ENCODE measurements at places on chromosomes 13 and 19.

GRCh38 chr19:18307271-18307681 is 15.6 kb downstream of the LSM4 start:
- no peak for DNase-seq

DNA sequence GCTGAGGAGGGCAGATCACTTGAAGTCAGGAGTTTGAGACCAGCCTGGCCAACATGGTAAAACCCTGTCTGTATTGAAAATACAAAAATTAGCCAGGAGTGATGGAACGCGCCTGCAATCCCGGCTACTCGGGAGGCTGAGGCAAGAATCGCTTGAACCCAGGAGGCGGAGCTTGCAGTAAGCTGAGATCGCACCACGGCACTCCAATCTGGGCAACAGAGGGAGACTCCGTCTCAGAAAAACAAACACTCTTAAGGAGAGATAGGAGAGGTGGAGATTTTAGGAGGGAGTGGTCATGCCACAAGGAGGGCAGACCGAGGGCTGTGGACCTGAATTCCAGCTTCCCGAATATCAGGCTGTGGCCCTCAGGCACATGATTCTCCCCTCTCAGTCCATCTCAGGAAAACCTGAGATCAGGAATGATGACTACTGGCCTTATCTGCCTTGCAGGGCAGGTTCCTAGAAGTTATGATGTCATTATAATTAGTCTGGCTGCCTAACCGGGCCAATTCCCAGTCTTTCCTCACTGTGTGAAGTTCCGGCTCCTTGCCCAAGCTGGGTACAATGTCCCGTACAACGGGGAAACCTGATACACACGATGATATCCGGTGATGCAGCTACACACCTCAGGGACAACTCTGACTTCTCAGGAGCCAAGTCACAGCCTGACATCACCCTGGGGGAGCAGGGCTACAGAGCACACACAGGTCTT is 2.5 kb downstream of the SLC35E1 start:
- DNase-seq, result no peak

DNA sequence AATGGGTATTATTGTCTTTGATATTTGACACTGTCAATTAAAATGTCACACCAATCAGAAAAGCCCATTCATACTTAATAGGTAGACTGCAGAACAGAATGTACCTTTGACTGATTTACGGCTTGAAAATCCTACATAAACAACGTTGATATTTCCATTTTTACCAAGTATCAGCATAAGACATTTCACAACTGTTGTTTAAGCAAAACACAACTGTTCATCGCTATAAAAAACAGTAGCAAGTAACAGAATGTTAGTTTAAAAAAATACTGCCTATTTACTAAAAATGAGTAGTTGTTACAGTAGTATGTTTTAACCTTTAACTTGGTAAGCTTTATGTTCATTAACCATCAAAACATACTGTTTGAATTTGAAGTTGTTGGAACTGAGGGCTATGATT is 1096.6 kb downstream of the PCDH17 start:
- DNase-seq, result no peak

DNA sequence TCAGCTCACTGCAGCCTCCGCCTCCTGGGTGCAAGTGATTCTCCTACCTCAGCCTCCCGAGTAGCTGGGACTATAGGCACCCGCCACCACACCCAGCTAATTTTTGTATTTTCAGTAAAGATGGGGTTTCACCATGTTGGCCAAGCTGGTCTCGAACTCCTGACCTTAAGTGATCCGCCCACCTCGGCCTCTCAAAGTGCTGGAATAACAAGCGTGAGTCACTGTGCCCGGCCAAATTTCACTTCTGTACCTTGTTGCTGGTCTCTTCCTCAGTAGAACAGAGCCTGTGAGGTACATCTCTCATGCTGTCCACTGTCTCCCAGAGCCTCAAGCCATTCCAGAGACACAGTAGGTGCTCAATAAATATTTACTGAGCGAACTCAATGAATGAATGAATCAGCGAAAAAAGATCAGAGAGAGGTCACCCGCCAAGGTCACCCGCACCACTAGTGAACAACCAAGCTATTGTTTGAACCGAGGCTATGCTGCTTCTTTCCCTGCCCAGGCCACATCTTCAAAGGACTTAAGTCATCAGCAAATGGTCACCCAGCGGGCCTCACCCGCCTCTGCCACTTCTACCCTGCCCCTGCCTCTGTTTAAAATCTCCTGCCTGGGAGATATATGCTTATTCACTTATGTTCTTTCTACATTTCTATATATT is 9.3 kb downstream of the TMEM143 start:
- DNase-seq, result no peak

DNA sequence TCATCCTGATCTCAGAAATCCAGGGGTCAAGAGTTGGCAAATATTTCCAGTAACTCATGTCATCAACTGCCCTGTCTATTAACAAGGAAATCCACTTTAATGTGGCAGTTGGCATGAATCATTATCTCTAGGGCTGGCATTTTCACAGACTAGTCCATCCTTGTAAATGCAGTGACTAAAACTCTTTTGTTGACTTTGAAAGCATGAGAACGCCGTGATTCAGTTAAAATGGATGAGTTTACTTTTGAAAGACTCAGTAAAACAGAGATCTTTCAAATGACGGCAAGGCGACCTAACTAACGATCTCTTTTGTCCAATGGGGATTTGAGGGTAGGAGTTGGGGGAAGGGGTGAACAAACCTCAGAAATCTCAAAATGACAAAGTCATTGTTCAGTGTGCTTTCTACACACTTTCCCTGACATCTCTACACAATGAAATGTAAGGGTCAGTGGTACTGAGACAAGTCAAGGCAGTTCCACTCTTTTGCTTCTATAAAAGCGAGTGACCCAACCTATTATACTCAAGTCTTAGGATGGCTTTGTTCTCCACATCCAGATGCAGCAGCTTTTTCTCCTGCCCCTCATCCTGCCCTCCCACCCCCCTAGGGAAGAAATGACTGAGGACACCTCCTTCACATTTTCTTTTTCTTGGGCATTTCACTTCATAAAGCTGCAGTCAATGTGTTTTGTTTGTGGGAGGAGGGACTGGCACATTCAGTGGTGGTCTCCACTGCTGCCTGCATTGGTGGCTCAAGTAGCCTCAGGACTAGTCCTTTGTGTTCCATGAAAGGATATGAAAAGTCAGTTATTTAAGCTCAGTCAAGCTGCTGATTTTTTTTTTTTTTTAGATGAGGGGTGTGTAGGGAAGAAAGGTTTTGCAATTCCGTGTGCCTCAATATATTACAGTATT is 200.5 kb downstream of the ABCC4 start:
- no peak for DNase-seq

DNA sequence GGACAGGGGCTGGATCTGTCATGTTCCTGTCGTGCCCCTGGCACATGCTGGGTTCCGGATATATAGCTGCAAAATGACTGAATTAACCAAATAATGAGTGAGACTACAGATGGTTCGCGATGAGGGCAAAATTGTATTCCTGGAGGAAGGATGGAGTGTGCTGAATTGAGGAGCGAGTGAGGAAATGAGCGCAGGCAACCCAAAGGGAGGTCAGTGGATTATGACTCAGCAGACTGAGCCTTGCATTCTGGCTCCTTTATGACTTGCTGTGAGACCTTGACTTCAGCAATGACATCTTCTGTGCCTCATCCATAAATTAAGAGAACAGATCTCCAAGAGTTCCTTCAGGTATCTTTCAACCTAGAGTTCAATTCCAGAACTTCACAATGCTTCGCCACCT is 115.0 kb upstream of the CLDN10 start:
- DNase-seq, result peak; percentile 10

- DNase-seq, result no peak
These were observed 147.1 kb downstream of the NUFIP1 start for GRCh38 chr13:44842158-44842557.

- no peak for DNase-seq
These were observed 332.1 kb upstream of the DACH1 start for GRCh38 chr13:72198967-72199560.

GRCh38 chr13:39665763-39666162 is 10.3 kb downstream of the COG6 start:
- DNase-seq, result no peak

GRCh38 chr13:110008816-110009215 is 222.4 kb upstream of the IRS2 start:
- no peak for DNase-seq

GRCh38 chr19:12790628-12791344 is 500 bp upstream of the JUNB start:
- no peak for DNase-seq

Data from pons (tissue), 1 donor.